Stimulated activated CD4-positive, alpha-beta T cell treated with anti-CD3 and anti-CD28 coated beads, Interleukin-2, amount 100 ng/mL, for 24 hours (primary cell): ENCODE measurements at places on chromosomes 11 and 22.

DNA sequence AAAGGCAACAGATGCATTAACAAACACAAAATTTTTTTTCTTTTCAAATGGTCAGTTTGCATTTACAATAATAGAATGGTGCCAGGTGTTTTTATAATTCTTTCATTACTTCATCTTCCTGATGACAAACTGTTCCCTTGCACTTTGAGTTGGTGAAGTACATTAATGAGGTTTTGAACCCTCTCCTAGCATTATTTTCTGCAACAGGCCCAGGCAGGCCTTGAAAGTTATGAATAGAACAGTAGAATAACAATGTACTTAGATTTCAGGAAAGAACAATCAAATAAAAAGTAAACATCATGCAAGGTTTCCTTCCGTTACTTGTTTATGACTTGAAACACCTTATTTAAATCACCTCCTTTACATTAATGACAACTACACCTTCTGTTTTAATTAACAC lies 9.6 kb downstream of the BTG4 start:
- no peak for DNase-seq

GRCh38 chr11:19957294-19957943 lies 202.9 kb downstream of the DBX1 start:
- no peak for DNase-seq

DNA sequence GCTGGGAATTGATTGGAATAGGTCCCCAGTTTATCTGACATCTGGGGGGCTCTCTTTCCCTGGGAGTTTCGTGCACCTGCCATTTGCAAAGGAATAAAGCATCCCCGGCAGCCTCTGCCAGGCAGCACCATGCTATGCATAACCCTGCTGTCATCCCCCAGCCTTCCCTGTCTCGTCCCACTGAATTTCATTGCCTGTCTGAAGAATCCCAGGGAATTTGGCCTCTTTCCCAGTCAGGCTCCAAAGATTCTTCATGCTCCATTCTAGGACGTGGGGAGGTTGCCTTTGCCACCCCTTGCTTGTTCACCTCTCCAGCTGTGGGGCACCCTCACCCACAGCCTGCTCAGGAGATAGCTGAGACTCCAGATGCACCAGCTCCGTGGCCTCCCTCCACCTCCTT lies 195.1 kb upstream of the TBCEL start:
- DNase-seq: no peak

GRCh38 chr22:48937032-48937639 lies 890.5 kb downstream of the BRD1 start:
- no peak for DNase-seq

GRCh38 chr11:107770551-107770951 lies 58.7 kb upstream of the SLN start:
- DNase-seq: no peak
